ENCODE measurements at places on chromosomes 3 and 15. TPM values are rescaled to one million over a fixed set of nuclear protein-coding genes. Genes with fewer than 3 reads are reported as not detected.

GRCh38 chr15:64146041-64146440, 5.5 kb upstream of the SNX22 start:
- H3K27me3 ChIP-seq: peaks cover 4% of the 10 kb centered on the region
- H3K4me1 ChIP-seq: peaks cover under 1% of the 10 kb centered on the region
- DNase-seq: no peak
- H3K27ac ChIP-seq: no peak overlapping the region

- no peaks in the 10 kb centered on the region for H3K36me3 ChIP-seq
- H3K4me1 ChIP-seq: peaks cover 23% of the 10 kb centered on the region
- no peak for DNase-seq
- no peaks in the 10 kb centered on the region for H3K27me3 ChIP-seq
- no peak overlapping the region for H3K4me3 ChIP-seq
These were observed 9.0 kb upstream of the CAMKV start for GRCh38 chr3:49878686-49879085.

DNA sequence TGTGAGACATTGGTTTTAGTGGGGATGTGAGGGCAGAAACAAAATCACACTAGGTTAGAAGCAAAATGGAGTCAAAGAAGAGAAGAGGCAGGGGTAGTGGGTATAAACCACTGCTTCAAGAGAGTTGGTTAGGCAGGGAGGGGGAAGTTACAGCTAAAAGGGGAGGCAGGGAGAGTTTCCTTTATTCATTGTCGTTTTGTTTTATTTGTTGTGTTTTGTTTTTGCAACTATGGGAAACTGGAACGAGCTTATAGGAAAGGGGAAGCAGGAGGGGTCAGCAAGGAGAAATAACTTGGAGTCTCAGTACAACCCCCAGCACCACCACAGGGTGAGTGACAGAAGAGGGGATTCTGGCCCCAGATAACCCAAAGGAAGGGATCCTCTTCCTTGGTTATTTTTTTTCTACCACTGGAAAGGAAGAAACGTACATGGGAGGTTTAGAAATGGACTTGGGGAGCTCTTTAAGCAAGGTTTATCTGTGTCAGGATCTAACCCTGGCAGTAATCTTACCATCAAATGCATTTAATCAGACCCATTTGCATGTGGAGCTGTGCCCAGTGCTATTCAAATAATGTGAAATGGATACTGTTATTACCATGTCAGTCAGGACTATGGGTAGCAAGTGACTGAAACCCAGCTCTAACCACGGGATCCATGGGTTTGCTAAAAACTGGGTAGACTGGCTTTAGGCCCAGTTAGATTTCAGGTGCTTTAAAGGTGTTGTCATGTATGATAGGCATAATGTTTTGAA, 68.7 kb downstream of the CCNL1 start:
- no peak overlapping the region for H3K4me3 ChIP-seq
- no peak for DNase-seq
- H3K27me3 ChIP-seq: no peaks in the 10 kb centered on the region
- H3K27ac ChIP-seq: peak overlapping the region; percentile 99

- H3K4me3 ChIP-seq: no peak overlapping the region
- no peaks in the 10 kb centered on the region for H3K27me3 ChIP-seq
- no peak overlapping the region for H3K27ac ChIP-seq
- no peaks in the 10 kb centered on the region for H3K4me1 ChIP-seq
- no peak for DNase-seq
- H3K36me3 ChIP-seq: no peaks in the 10 kb centered on the region
These were observed 63.0 kb upstream of the TAMM41 start for GRCh38 chr3:11909726-11910125.

Gene LIPH
- total RNA-seq: 0.11 TPM

DNA sequence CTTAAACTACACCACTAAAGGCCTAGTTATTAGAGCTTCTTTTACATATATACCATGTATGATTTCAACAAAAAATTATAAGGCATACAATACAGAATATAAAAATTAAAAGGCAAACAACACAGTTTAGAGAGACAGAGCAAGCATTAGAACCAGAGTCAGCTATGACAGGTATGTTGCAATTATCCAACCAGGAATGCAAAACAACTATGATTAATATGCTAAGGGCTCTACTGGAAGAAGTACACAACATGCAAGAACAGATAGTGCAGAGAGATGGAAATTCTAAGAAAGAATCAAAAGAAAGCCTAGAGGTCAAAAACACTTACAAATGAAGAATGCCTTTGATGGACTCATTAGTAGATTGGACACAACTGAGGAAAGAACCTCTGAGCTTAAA, 39.6 kb downstream of the CCDC54 start:
- no peak overlapping the region for H3K4me3 ChIP-seq
- H3K27me3 ChIP-seq: no peaks in the 10 kb centered on the region
- DNase-seq: no peak
- H3K4me1 ChIP-seq: no peaks in the 10 kb centered on the region
- no peak overlapping the region for H3K27ac ChIP-seq
- H3K36me3 ChIP-seq: no peaks in the 10 kb centered on the region

DNA sequence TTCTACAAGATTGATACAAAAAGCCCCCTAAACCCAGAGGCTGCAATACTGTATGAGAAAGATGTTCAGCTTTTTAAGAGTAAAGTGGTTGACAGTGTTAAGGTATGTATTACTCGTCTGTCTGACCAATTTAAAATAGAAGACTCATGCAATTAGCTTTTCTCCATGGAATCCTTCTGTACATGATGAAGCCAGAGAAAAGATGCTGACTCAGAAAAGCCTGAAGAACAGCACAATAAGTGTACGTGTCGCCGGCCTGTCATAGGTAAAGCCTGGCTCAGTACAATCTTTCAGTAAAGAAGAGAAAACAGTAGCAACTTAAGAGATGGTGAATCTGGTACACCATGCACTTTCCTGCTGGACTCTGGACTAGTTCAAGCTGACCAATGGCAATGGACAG, 16.4 kb downstream of the NEK4 start:
- H3K4me1 ChIP-seq: no peaks in the 10 kb centered on the region
- no peaks in the 10 kb centered on the region for H3K27me3 ChIP-seq
- no peak overlapping the region for H3K4me3 ChIP-seq
- no peak overlapping the region for H3K27ac ChIP-seq

GRCh38 chr15:65355988-65356353, 21.8 kb downstream of the IGDCC3 start:
- H3K4me1 ChIP-seq: no peaks in the 10 kb centered on the region
- peak overlapping the region; percentile 53 for H3K4me3 ChIP-seq
- no peaks in the 10 kb centered on the region for H3K36me3 ChIP-seq
- H3K27ac ChIP-seq: no peak overlapping the region

Gene GOLGA6L7
- total RNA-seq: not detected

Gene MYO5C
- total RNA-seq: 1.2 TPM

GRCh38 chr15:42581272-42581730, 5.9 kb downstream of the STARD9 start:
- H3K27ac ChIP-seq: peak overlapping the region; percentile 68
- DNase-seq: peak; percentile 68
- peak overlapping the region; percentile 57 for H3K4me3 ChIP-seq
- H3K27me3 ChIP-seq: no peaks in the 10 kb centered on the region
- H3K36me3 ChIP-seq: no peaks in the 10 kb centered on the region
- H3K4me1 ChIP-seq: peaks cover 30% of the 10 kb centered on the region

DNA sequence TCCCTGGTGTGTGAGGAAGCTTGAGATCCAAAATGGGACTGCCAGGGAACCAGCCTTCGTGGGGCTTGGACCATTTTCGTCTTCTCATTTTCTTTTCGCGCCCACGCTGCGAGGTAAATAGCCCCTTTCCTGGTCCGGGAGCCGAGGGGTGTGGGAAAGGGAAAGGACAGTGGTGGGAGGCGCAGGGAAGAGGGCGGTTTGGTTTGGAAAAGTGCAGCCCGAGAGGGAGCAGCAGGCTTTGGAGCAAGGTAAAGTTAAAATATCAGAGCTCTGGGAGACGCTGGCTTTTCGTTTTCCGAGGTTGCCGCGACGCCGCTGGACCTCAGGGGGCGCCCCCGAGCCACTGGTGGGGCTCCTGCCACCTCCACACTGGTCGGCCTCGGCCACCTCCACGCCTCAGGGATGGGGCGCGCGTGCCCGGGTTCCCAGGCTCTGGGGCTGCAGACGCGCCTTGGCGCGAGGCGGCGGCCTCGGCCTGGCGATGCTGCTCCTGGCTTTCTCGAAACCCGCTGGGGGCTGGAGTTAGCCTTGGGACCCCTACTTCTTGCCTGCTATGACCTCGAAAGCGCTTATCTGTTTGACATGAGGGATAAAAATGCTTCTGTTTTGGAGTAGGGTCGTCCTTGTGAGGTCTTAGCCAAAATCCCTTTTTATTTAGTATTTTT, 3.2 kb downstream of the PTPRG start:
- no peaks in the 10 kb centered on the region for H3K36me3 ChIP-seq
- peak overlapping the region; percentile 83 for H3K4me3 ChIP-seq
- peaks cover 26% of the 10 kb centered on the region for H3K4me1 ChIP-seq
- H3K27ac ChIP-seq: peak overlapping the region; percentile 99
